GM12864 (cell line): ENCODE measurements at places on chromosomes 3 and 15.

- peak; percentile 15 for DNase-seq
Measured at GRCh38 chr3:63818282-63819150, 583 bp upstream of the C3orf49 start.

DNA sequence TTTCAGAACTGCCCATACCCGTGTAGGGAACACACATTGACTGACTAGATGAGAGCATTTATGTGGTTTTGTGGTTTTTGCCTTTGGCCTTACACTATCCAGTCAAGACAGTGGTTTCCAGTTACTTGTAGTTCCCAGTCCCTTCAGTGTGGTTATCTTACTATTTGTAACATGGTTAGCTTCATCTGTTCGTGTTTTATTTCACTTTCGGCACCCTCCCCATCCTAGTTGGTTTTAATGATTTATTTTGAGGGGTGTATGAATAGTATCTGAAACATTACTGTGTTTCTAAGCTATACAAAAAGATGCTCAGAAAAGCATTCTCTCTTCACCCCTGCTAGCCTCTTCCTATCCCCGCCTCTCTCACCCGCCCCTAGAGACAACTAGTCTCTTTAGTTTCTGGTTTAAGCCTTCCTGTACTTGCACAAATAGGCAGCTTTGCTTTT is 14.1 kb downstream of the LYSMD4 start:
- DNase-seq: peak; percentile 81

- no peak for DNase-seq
Measured at GRCh38 chr15:29792426-29793159, 29.7 kb downstream of the TJP1 start.

GRCh38 chr3:50573566-50574443 is 4.5 kb downstream of the HEMK1 start:
- DNase-seq: no peak

DNA sequence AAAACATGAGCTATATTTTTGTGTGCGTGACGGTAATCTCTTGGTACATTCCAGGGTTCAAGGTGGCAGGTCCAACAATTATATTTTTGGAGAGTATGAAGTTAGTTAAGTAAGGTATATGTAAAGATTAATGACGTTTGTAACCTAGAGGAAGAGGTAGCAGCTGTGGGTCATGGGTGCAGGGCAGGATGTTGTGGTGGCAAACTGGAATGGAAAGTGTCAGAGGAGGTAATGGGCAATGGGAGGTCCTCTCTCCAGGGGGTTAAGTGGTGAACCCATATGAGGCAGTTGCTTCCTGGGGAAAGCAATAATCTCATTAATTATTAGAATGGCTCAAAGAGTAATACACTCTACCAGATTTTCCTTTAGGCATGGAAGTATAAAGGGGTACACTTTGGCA is 1.0 kb upstream of the CD200R1L start:
- no peak for DNase-seq

- DNase-seq: no peak
Measured at GRCh38 chr15:44999105-44999504, 23.9 kb upstream of the SORD start.

- no peak for DNase-seq
Measured at GRCh38 chr3:31014317-31015040, 120.0 kb upstream of the GADL1 start.

GRCh38 chr15:31328428-31328968 is 1.9 kb downstream of the KLF13 start:
- no peak for DNase-seq

GRCh38 chr15:88708655-88709054 is 69.8 kb downstream of the ISG20 start:
- no peak for DNase-seq

DNA sequence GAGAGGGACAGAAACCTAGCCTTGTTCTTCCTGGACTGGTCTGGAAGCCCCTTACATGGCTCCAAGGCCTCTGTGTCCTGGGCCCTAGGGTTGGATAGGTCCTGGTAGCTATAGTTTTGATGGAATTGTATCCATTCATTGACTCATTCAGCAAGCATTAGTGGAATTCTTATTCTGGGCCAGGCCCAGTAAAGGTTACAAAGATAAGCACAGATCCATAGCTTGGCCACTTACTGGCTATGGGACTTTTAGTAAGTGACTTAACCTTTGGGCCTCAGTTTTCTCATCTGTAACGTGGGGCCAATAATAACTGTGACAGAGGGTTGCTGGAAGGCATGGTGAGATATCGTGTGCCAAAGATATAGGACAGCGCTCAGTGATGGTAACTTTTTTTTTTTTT is 13.6 kb upstream of the DAG1 start:
- DNase-seq: no peak

DNA sequence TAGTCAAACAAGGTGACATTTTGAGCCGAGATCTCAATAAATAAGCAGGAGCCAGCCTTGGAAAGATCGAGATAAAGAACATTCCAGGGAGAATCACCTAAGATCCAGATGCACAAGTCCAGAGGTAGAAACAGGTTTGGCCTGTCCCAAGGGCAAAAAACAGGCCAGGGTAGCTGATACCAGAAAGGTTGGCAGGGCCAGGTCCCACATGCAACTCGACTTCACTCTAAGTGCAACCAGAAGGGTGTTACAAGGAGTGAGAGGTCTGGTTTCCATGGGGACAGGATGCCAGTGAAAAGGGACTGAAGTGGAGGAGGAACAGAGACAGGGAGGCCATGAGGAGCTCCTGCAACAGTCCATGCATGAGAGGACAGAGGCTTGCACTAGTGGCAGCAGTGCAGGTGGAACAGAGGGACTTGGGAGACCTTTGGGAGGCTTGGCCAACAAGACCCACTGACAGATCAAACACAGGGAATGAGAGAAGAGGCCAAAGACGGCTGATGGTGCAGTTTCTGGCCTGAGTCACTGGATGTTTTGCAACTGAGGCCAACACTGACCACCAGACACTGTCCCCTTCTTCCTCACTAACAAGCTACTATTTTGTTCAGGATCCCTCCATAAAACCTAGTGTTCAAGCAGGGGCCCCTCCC is 5.2 kb downstream of the TPRA1 start:
- DNase-seq: no peak

- DNase-seq: no peak
Measured at GRCh38 chr15:59699810-59700431, 10.8 kb upstream of the BNIP2 start.

DNA sequence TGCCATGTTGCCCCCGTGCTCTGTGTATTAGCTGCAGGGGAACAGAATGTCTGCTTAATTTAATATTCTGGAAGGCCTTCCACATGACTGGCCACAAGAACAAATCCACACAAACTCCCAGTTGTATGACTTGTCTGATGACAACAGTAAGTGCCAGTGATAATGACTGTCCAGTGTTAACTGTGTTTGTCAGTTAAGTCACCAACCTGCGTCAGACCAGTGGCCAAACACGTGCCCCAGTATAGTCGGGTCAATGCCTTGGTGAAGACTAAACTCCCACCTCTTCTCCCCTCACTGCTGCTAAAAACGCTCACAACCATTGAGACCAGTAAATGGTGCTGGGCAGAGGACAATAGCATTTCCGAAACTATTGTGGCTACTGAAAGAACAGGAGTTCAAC is 9.8 kb upstream of the ATP13A5 start:
- no peak for DNase-seq

DNA sequence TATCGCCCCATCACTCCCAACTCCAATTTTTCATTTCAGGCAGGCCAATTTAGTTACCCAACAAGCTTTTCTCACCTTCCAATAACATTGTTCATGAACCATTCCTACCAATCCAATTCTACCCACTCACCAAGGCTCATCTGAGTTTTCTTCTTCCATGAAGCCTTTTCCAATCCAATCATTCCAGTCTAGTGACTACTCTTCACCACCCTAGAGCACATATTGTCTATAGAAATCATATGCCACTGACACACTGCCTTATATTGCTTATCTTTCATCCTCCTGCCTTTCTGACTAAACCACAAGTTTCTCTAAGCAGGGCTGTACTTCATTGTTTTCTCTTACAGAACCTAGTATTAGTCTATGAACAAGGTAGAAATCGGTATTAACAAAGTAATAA is 11.4 kb downstream of the CCDC14 start:
- no peak for DNase-seq

- no peak for DNase-seq
Measured at GRCh38 chr3:55413236-55413635, 73.9 kb downstream of the WNT5A start.

GRCh38 chr3:161444694-161445077 is 51.9 kb upstream of the OTOL1 start:
- no peak for DNase-seq

- no peak for DNase-seq
Measured at GRCh38 chr3:37308247-37308646, 133.9 kb upstream of the LRRFIP2 start.

DNA sequence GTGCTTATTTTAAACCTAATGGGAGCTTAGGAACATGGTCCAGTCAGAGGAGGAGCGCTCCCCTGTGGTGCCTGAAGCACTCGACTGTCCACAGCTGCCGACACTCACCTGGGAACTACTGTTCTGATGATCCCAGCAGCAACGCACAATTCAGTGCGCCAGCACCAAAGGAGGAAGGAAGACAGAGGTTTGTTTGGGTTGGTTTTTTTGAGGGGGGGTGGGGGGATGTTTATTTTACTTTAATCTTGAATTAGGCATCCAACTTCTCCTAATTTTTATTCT is 48.8 kb upstream of the VGLL4 start:
- no peak for DNase-seq

DNA sequence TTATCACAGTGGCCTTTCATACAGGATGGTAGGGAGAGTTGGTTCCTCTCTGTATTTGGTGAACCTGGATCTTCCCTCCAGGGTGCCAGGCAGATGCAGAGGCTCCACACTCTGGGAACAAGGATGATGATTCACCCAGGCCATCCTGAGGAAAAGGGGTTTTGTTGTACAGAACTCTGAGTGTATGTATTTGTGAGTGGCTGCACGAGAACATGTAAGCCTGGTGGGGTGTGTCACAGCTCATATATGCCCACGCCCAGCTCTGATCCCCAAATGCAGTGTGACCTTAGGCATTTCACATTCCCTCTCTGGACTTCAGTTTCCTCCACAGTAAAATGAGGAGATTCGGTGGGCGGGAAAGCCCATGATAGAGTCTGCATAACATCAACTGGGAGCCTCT is 11.6 kb upstream of the CILP start:
- no peak for DNase-seq

DNA sequence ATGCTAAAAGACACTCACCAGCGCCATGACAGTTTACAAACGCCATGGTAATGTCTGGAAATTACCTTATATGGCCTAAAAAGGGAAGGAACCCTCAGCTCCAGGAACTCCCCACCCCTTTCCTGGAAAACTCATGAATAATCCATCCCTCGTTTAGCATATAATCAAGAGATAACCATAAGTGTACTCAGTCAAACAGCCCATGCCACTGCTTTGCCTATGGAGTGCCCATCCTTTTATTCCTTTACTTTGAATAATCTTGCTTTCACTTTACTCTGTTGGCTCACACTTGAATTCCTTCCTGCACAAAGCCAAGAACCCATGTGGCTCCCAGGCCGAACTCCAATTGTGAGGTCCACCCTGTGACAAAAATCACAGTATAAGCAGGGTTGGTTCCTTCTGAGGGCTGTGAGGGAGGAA is 19.1 kb upstream of the FSTL1 start:
- no peak for DNase-seq

- DNase-seq: no peak
Measured at GRCh38 chr3:18346097-18346496, 79.0 kb downstream of the SATB1 start.

GRCh38 chr3:23696842-23697241 is 108.9 kb upstream of the UBE2E1 start:
- no peak for DNase-seq

GRCh38 chr3:66344391-66344811 is 123.6 kb downstream of the SLC25A26 start:
- no peak for DNase-seq

DNA sequence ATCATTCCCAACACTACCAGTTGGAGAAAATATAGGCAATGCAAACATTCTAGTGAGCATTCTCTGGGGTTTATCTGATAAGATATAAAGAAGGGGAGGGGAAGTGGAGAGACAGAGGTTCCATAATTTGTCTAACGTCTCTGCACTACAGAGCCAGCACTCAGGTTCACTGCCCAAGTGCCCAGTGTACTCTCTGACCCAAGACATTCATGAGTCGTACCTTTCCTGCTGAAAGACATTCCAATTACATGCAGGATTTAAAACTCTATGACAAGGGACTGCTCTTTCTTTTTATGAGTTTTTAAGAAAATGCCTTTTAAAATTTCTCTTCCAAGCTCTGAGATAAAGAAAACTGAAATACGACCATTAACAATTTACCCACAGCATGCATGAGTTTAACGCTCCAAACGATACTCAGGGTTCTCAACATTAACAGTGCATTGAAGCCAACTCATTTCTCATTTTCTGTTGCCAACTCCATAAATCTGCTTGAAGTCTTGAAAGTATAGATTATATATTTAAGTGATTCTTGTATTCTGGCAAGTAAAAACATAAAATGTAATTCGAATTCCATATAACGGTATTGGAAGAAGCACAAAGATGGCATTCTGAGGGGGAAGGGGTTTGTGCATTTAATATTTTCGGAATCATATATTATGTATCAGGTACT is 193.4 kb downstream of the SUCLG2 start:
- DNase-seq: no peak

GRCh38 chr15:82850731-82851130 is 41.3 kb downstream of the WHAMM start:
- no peak for DNase-seq

- no peak for DNase-seq
Measured at GRCh38 chr15:57806003-57806402, 99.5 kb downstream of the POLR2M start.

DNA sequence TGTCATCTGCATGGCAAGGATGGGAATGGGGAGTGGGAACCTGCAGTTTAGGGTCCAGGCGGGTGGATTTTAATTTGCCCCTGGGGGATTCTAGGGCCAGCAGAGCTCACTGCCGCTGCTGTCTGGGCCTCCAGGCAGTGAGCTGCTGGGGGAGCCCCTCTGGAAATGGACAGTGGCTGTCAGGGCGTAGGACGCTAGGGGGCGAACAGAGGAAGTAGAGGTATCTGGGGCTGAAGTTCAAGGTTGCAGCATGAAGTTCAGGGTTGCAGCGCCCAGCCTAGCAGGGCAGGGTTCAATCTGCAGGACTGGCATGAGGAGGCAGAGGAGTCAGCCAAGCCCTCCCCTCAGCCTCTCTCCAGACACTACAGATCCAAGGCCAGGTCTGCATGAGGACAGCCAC is 49.5 kb downstream of the APBA2 start:
- DNase-seq: no peak

GRCh38 chr15:88714782-88715372 is 76.1 kb downstream of the ISG20 start:
- DNase-seq: no peak

DNA sequence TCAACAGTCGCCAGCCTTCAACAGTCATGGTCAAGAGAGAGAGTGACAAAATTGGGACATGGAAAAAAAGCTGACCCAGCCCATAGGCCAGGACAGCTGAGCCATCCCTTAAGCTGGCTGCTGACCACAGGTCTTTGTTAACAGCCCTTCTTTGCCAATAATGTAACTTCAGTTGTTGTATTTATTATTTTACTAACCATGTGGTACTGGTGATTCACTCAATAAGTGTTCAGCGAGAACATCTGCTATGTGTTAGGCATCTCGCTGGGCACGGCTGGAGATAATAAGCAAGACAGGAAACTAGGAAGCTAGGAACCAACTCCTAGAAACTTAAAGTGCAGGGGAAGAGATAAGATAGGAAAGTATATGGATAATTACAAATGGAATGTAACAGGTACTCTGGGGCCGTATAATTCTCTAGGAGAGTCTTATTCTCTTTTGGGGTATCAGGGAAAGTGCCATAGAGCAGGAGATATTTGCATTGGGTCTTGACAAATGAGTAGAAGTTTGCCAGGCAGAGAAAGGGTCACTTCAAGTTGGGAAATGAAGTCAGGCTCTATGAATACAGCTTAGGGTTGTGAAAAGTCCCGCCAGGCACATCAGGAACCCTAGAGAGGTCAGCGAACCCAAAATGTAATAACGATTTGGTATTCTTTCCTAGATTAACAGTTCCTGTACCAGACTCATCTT is 84.0 kb upstream of the TRA2B start:
- no peak for DNase-seq
